ENCODE measurements at places on chromosomes 5 and 9.

DNA sequence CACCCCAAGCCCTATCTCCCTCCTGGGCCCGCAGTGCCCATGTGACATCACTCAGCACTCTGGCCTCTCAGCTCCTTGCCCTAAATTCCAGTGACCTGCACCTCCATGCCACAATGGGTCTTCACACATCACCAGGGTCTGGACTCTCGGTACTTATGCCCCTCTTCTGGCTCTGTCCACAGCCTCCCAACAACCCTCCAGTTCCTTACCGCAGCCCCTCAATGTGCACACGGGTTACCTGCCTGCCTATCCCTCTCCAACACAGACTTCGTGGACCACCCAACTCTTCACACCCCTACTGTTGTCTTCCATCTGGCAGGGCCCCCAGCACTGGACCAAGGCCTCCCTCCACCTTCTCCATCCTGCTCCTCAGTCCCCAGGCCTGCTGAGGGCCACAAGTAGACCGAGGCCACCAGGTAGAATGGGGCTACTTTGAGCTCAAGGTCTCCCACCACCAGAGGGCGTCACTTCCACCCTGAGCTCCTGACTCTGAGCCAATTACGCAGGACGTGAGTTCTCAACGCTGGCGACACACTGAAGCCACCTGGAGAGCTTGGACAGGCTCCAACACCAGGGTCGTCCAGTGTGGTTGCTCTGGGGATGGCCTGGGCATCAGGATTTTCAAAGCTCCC is 172.1 kb downstream of the GABBR2 start:
- H3K4me1 ChIP-seq, result peaks cover 16% of the 10 kb centered on the region
- no peaks in the 10 kb centered on the region for H3K36me3 ChIP-seq
- peaks cover 14% of the 10 kb centered on the region for H3K27me3 ChIP-seq
- H3K4me3 ChIP-seq, result no peak overlapping the region

DNA sequence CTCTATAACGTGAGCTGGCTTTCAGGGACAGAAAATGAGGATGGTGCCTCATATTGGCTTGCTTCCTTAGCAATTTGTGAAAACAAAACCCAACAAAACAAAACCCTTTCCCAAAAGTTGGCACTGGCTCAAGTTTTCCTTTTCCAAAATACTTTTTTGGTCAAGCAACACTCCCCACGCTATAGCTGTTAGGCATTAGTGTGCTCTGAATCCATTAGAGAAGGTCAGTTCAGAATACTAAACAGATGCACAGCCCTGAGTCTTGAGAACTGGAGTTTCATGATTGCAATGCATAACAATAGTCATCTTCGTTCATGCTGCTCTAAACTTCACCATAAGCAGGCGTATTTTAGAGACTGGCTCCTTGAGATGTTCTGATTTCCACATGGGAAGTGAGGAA is 172.0 kb upstream of the KLF9 start:
- H3K4me3 ChIP-seq, result no peak overlapping the region
- H3K36me3 ChIP-seq, result no peaks in the 10 kb centered on the region
- H3K27ac ChIP-seq, result no peak overlapping the region
- peaks cover 17% of the 10 kb centered on the region for H3K4me1 ChIP-seq
- no peaks in the 10 kb centered on the region for H3K27me3 ChIP-seq

GRCh38 chr5:139723986-139724587 is 71.5 kb upstream of the PSD2 start:
- H3K27ac ChIP-seq, result no peak overlapping the region
- H3K36me3 ChIP-seq, result peaks cover 36% of the 10 kb centered on the region
- H3K4me3 ChIP-seq, result no peak overlapping the region
- peaks cover 7% of the 10 kb centered on the region for H3K27me3 ChIP-seq

GRCh38 chr5:151019331-151019730 is 1.1 kb upstream of the GPX3 start:
- peaks cover 24% of the 10 kb centered on the region for H3K4me1 ChIP-seq
- no peak for DNase-seq
- no peaks in the 10 kb centered on the region for H3K36me3 ChIP-seq
- H3K27ac ChIP-seq, result no peak overlapping the region
- peaks cover 16% of the 10 kb centered on the region for H3K27me3 ChIP-seq
- peak overlapping the region; percentile 31 for H3K4me3 ChIP-seq

- DNase-seq, result no peak
- peaks cover 49% of the 10 kb centered on the region for H3K36me3 ChIP-seq
- H3K4me1 ChIP-seq, result no peaks in the 10 kb centered on the region
- H3K27me3 ChIP-seq, result no peaks in the 10 kb centered on the region
These were observed 62.7 kb downstream of the RAB14 start for GRCh38 chr9:121138973-121139372.

DNA sequence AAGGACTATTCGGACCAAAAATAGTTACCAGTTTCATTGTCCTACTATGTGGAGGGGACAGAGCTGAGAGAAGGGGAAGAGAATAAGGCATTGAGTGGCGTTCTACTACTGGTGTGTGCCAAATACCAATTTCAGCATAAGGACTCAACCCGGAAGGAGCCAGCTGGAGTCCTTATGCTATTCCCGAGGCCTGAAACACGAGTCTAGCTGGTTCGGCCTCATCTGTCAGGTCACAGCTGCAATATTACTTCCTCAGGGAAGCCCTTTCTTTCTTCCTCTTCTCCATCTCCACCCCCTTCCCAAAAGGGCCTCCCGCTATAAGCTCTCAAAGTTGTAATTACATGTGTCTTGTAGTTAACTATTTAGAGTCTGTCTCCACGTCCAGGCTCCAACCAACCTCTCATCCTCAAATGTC is 20.5 kb upstream of the FER start:
- H3K36me3 ChIP-seq, result no peaks in the 10 kb centered on the region
- H3K27ac ChIP-seq, result peak overlapping the region; percentile 87
- no peak for DNase-seq
- H3K4me3 ChIP-seq, result peak overlapping the region; percentile 92
- peaks cover 6% of the 10 kb centered on the region for H3K27me3 ChIP-seq

DNA sequence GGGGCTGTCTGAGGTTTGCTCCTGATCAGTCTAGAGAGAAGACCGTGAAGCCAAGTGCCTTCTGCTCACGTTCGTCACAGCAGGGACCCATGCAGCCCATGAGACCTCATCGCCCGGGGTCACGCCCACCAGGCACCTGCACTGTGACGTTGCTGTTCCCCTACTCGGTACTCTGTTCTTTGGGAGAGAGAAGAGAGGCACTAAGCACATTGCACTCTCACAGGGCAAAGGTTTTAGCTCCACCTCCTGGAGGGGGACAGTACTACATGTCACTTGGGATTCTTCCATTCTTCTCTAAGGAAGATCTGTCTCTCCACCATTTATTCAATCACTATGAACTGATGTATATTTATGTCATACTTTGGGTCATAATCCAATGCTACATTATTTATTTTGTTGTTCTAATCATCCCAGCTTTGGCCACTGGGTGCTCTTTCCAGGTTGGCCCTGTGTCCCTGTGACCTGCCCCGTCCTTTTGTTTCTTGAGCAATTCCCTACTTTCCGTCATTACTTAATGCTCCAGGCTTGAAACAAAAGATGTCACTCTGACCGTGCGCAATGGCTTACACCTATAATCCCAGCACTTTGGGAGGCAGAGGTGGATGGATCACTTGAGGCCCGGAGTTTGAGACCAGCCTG is 31.4 kb upstream of the BRD3 start:
- peaks cover 51% of the 10 kb centered on the region for H3K27me3 ChIP-seq
- peaks cover 5% of the 10 kb centered on the region for H3K36me3 ChIP-seq
- H3K4me3 ChIP-seq, result no peak overlapping the region
- H3K27ac ChIP-seq, result no peak overlapping the region
- no peaks in the 10 kb centered on the region for H3K4me1 ChIP-seq
- peak; percentile 14 for DNase-seq

DNA sequence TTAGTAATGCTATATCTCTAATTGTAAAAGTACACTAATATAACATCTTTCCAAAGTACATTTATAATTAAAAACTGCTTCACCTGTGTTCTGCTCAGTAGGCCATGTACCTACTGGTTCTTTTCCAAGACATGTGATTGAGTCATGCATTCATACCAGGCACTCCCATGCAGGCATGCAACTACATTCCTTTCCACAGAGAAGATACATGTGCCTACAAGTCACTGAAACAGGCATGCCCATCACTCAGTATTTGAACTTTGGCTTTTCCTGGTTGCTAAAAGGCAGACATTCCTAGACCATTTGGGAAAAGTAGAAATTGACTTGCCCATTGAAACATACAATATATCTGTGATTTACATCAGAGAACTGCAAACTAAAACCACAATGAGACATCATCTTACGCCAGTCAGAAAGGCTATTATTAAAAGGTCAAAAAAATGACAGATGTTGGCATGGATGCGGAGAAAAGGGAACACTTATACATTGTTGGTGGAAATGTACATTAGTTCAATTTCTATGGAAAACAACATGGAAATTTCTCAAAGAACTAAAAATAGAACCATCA is 148.3 kb upstream of the MOCS2 start:
- no peak overlapping the region for H3K27ac ChIP-seq
- DNase-seq, result no peak
- H3K4me3 ChIP-seq, result no peak overlapping the region

- no peak for DNase-seq
- no peak overlapping the region for H3K27ac ChIP-seq
- H3K27me3 ChIP-seq, result no peaks in the 10 kb centered on the region
- H3K4me1 ChIP-seq, result no peaks in the 10 kb centered on the region
- H3K36me3 ChIP-seq, result no peaks in the 10 kb centered on the region
- no peak overlapping the region for H3K4me3 ChIP-seq
These were observed 706.6 kb upstream of the RGMB start for GRCh38 chr5:98066910-98067309.

GRCh38 chr9:88076286-88077070 is 61.8 kb downstream of the SPATA31C2 start:
- H3K27me3 ChIP-seq, result peaks cover 10% of the 10 kb centered on the region
- H3K4me1 ChIP-seq, result peaks cover 32% of the 10 kb centered on the region
- H3K36me3 ChIP-seq, result peaks cover 5% of the 10 kb centered on the region
- H3K4me3 ChIP-seq, result peak overlapping the region; percentile 85
- peak overlapping the region; percentile 72 for H3K27ac ChIP-seq

DNA sequence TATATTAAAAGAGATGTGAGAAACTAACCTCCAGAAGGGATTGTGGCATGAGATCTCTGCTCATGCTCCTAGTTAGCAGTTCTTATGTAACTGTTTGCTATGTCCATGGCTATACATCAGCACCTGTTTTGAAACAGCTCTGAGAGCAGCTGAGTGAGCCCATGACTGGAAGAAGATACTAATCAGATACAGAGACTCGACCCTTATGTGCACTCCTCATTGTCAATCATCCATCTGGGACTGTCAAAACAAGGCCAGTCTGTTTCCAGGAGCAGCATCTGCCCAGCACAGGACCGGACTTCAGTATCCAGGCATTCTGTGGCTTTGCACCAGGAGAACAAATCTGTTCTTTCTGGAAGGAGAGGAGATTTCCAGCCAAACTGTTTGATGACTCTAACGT is 77.7 kb downstream of the EFNA5 start:
- no peaks in the 10 kb centered on the region for H3K36me3 ChIP-seq
- H3K27ac ChIP-seq, result peak overlapping the region; percentile 40
- H3K27me3 ChIP-seq, result peaks cover 4% of the 10 kb centered on the region
- H3K4me3 ChIP-seq, result no peak overlapping the region
- no peak for DNase-seq

GRCh38 chr5:143053780-143054179 is 283.6 kb downstream of the ARHGAP26 start:
- no peak for DNase-seq
- H3K36me3 ChIP-seq, result no peaks in the 10 kb centered on the region
- H3K27ac ChIP-seq, result no peak overlapping the region
- H3K4me3 ChIP-seq, result no peak overlapping the region

DNA sequence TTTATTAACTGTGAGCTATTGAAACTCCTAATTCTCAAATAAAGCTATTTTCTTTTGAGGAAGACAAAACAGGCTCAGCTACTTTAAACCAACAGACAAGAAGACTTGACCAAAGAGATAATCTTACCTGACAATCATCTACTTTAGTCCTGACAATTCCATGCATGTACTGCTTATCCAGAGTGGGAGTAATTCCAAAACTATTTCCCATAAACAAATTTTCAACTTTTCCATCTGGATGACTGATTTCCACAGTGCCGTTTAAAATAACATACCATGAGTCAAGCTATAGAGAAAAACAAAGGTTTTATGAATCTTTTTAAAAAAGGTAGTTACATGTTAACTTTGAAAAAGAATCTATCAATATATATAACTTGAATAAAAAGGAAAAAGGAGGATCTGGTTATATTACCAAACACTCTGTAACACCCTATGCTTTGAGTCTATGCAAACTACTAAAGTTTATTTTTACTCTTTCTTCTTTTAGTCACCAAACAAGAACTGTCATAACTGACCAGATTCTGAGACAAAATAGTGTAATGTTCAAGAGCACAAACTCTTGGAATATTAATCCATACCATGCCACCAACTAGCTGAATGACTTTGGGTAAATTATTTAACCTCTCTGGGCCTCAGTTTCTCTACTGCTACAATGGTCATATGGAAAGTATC is 129.7 kb downstream of the RAPGEF6 start:
- H3K4me1 ChIP-seq, result no peaks in the 10 kb centered on the region
- H3K36me3 ChIP-seq, result peaks cover 46% of the 10 kb centered on the region
- H3K27ac ChIP-seq, result no peak overlapping the region
- H3K27me3 ChIP-seq, result no peaks in the 10 kb centered on the region
- no peak overlapping the region for H3K4me3 ChIP-seq

Data from nephron progenitor cell (in vitro differentiated cells).